ENCODE measurements at places on chromosomes 6 and 20.

DNA sequence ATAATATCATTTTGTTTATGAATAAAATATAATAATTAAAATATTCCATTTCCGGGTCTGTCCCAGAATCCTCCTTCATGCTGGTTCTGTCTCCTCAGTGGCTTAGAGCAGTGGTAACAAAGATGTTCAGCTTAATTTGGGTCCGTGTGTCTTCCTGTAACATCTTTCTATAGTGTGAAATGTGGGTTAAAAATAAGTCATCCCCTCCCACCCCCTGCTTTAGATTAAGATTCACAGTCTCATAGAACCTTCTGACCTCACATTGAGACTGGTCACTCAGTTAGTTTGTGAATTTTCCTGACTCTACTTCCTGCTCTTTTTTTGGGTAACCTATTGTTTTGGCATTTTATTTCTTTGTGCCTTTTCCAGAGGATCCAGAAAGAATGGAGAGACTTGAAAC, 55.2 kb downstream of the SLX4IP start:
- DNase-seq = no peak

GRCh38 chr6:169237496-169238134, 16.0 kb downstream of the THBS2 start:
- DNase-seq = no peak

DNA sequence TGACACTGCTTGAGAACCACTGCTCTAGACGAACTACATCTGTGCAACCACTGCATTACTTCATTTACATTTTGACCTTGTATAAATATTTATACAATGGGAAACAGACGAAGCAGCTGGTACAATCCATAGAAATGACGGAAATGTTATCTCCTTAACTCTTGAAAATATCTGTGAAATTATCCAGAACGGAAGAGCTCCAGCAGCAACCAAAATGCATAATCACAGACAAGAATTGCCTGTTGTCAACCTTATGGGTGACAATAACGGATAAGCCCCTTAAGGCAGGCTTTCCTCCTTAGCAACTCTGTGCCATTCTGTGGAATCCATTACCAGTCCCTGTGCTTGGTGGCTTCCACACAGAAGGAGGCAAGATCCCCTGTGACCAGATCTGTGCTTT, 115.4 kb downstream of the DTNBP1 start:
- DNase-seq = no peak

DNA sequence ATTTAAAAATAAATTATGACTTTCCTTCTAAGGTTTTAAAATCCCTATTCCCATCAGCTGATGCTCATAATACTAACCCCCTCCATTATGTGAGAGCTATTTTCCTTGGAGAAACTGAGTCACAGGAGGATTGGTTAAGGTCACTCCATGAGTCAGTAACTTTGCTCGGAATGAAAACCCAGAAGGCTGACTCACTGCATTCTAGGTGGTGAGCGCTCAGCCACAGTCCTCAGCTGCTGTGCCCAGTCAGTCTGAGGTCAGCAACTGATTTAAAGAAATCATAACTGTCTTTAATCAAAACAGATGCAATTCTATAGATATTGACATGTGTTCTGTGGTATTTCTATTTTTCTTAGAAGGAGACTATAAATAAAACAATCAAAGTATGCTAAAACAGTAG, 359.2 kb downstream of the GJA1 start:
- DNase-seq = peak; percentile 70
